ENCODE measurements at places on chromosomes 1 and 21. TPM values are rescaled to one million over a fixed set of nuclear protein-coding genes. Genes with fewer than 3 reads are reported as not detected.

DIP2A gene
- 42.9 TPM for polyA plus RNA-seq

SLC6A9 gene
- polyA plus RNA-seq: 0.81 TPM

GRCh38 chr21:37101384-37101783, 28.3 kb downstream of the TTC3 start:
- no peak for DNase-seq

- DNase-seq: no peak
Observed at GRCh38 chr21:41681939-41682718, 84.7 kb downstream of the RIPK4 start.

CDA gene
- 0.58 TPM for polyA plus RNA-seq

GRCh38 chr1:70866542-70867264, 180.9 kb downstream of the PTGER3 start:
- DNase-seq: no peak

RGS13 gene
- polyA plus RNA-seq: 3.8 TPM

- DNase-seq: no peak
Observed at GRCh38 chr1:70348399-70349165, 5.9 kb downstream of the ANKRD13C start.

KCNA3 gene
- not detected for polyA plus RNA-seq

DNA sequence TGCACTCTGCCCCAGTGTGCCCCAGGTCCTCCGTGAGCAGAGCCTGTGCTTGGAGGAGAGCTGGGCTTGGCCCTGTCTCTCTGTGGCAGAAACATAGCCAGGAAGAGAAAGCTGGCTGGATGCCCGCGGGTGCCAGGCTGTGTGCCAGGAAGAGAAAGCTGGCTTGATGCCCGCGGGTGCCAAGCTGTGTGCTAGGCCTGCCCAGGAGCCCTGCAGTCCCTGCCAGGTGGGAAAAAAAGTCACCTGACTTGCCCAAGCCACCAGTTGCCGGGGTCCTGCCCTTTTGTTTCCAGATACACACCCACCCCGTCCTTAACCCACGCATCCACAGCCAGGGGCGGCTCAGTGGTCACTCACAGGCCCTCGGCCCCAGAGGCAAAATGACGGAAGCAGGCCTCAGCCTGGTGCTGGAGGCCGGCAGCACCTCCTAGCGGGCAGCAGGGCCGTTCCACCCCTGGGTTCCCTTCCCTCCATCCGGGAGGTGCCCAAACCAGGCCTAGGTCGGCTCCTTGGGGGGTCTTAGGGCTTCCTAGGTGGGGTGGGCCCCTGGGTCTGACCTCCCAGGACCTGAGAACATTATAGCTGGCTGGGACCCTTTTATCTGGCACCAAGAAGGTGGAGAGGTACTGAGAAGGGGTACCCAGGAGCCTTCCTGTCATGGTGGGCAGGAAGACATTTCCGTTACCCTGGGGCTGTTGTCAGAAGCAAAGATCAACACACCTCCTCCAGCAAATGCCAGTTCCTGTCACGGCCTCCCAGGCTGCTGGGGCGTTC, 9.1 kb downstream of the ITGB2 start:
- no peak for DNase-seq

DNA sequence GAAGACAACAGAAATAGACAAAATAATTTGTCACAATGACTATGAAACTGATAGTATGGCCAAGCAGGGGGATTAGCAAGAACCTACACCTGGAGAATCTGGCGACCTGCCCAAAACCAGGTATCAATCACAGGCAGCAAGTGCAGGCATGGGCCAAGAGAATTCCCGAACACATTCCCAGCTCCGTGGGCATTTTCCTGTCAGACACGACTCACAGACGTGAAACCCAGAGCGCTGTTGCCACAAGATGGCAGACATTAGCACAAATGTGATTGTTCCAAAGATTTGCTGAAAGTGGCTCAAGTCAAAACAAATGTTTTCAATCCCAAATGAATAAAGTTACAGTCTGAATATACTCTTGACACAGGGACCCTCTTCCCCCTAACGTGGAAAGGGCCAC, 36.8 kb downstream of the HLCS start:
- DNase-seq: peak; percentile 20
